ENCODE measurements at places on chromosomes 6 and 20. TPM values are rescaled to one million over a fixed set of nuclear protein-coding genes. Genes with fewer than 3 reads are reported as not detected.
A peak's percentile ranks its signal among the peaks of the same experiment; 100 is the strongest.

- DNase-seq = peak; percentile 64
Observed at GRCh38 chr6:53168516-53169267, 20.1 kb upstream of the GCM1 start.

DNA sequence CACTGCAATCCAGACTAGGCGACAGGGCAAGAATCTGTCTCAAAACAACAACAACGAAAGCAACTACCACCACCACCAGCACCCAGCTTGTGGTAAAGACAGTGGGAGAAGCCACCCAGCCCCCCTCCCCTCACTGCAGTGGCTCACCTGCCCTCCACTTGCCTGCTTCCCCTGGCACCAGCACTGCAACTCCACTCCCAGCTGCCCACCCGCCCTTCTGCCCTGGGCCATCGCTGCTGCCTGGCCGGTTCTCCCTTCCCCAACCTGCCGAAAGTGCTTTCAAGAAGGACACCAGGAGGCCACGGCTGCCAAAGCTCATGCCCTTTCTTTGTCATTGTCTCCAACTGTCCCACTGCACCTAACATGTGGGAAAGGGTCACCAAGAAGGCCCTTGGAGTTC lies 94.7 kb upstream of the AGPAT4 start:
- no peak for DNase-seq

The PARD6B gene
- 15.5 TPM for total RNA-seq

DNA sequence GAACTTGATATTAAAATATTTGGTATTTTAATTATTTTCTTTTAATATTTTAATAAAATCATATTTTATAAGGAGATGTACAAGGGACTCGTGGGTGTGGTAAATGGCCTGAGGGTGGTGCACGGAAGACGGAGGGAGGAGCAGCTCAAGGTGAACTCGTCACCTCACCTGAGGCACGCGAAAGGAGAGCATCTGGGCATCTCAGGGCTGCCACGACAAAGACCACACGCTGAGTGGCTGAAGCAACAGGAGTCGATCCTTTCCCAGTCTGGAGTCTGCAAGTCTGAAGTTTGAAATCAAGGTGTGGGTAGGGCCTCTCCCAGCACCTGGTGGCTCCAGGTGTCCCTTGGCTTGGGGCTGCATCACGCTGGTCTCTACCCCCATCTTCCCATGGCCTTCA lies 39.7 kb downstream of the APCDD1L start:
- no peak for DNase-seq

The TRIM10 gene
- not detected for total RNA-seq

The FOXS1 gene
- total RNA-seq = 0.83 TPM

GRCh38 chr6:56860475-56860874 lies 94.4 kb upstream of the BEND6 start:
- DNase-seq = peak; percentile 30

DNA sequence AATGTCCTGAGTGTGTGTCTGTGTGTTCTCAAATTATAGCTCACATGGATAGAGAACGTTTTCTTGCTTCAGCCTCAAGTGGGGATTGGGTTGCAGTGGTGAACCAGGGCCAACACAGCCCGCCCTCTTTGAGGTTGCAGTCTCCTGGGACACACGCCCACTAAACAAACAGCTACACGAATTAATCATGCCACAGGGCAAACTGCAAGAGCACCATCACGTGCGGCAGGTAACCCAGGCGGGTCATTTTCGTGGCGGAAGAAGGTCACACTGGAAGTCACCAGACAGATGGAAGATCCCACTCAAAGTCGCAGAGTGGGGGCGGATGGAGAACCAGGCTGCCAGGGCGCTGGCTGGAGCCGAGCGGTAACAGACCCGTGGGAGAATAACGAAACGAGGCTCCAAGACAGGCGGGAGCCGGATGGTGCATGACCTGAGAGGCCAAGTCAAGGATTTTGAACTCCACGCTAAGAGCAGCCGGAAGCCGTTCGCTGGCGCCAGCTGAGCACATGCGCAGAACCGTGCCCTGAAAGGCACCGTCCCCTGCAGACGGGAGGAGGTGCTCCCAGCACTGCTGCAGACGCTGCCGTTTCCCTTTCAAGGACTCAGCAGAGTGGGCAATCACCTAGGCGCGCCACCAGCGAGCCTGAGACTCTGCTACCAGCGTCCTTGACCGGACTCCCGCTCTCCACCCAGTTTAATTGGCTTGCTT lies 10.7 kb downstream of the DLL1 start:
- DNase-seq = peak; percentile 33

GRCh38 chr6:12030993-12031550 lies 19.0 kb downstream of the HIVEP1 start:
- DNase-seq = no peak

GRCh38 chr20:49380337-49380780 lies 102.1 kb downstream of the KCNB1 start:
- DNase-seq = no peak

DNA sequence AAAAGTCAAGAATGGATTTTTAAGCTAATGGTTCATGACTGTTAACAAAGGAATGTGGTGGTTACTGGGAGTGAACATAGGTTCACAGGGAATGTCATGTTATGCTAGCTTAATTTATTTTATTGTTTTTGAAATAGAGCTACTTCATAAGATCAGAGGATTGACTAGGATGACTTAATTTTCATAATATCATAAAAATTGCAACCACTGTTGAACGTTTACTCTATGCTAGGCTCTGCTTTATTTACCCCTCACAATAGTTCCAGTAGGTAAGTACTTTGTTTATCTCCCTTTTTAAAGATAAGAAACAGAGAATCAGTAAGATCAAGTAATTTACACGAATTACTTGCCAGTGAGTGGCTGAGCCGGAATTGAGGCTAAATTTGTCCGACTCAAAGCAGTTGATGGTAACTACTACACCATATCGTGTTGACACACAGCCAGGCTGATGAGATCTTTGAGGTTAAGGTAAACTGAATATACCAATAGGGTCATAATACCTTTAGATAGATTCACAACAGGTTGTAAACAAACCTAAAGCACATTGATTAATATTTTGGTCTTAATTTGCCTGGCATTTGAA lies 194.6 kb upstream of the CITED2 start:
- DNase-seq = peak; percentile 82

DNA sequence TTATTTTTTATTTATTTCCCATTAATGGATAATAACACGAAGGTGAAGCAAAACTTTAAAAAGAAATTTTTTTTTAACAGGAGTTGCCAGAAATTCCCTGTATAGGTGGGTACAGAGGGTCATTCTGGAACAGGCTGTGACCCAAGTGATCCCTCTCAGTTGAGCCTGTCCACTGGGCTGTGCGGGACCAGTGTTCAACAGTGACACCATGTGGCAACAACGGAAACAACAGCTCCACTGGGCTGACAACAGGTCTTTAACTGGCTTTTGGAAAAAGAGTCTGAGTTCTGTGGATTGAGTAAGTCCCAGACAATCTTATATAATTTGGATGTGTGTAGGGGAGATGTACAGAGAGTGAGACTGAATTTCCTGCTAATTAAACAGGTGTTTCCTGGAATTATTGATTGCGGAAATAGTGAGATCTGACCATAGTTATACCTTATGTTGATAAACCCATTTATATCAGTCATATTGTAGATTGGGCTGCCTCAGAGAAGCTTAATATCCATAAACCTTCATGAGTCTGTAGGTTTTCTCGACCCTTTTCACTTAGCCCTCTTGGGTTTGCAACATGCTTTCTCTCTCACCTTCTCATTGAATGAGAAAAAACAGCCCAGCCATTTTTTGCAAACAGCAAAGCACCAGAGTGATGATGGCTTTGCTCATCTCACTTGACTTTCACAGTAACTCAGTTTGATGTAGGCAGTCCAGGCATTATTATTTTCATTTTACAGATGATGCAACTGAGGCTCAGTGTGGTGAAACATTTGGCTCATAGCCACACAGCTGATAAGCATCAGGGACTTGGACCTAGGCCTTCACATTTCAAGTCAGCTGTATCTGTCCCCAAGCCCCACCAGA lies 17.5 kb downstream of the KIAA1755 start:
- DNase-seq = no peak

The PGC gene
- total RNA-seq = not detected

DNA sequence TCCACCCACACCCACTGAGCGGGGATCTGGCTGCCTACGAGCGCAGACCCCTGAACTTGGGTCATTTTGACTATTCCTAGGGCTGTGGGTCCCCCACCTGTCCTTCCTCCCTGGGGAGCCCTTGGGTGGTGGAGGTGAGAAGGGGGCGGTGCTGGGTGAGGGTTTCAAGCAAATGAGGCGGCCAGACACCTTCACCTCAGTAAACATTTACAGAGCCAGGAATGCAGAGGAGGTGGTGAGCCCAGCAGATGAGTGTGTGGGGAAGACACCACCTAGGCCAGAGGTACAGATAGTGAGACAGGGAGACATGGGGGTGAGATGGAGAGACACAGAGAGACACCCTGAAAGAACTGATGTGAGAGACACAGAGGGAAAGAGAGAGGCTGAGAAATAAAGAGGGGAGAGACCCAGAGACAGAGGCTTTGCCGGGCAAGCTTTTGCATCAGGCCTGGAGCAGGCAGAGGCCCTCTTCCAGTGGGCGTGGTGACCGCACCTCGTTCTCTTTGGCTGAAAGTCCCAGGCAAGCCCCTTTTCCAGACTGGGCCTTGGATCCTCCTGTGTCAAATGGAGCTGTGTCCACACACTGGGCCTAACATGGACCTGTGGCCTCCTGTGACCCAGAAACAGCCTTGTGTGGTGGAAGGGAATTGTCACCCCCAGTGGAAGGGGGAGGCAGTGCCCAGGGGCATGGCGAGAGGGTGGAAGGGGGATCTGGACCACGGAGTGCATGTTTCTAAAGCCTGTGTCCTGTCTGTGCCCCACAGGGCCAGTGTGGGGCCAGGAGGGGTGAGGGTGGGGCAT lies 29.7 kb downstream of the CEBPB start:
- DNase-seq = no peak

DNA sequence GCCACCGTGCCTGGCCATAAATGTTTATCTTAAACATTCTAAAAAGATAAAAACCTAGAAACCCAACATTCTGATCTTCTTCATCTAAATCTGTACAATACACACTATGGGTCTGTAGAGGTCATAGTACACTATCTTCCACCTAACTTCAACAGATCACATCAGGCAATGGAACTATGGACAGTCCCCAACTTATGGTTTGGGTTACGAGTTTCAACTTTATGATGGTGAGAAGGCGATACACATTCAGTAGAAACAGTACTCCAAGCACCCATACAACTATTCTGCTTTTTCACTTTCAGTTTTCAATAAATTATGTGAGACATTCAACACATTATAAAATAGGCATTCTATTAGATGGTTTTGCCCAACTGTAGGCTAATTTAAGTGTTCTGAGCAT lies 23.1 kb downstream of the FKBP5 start:
- DNase-seq = no peak

- no peak for DNase-seq
Observed at GRCh38 chr6:129894921-129895320, 33.8 kb upstream of the TMEM244 start.

The OR5V1 gene
- total RNA-seq = not detected

- DNase-seq = no peak
Observed at GRCh38 chr6:52108128-52108527, 20.7 kb upstream of the PKHD1 start.

GRCh38 chr6:168385858-168386735 lies 54.9 kb upstream of the SMOC2 start:
- DNase-seq = no peak

- no peak for DNase-seq
Observed at GRCh38 chr6:20313960-20314530, 87.6 kb upstream of the E2F3 start.

GRCh38 chr20:19333563-19333962 lies 121.1 kb downstream of the SLC24A3 start:
- no peak for DNase-seq

DNA sequence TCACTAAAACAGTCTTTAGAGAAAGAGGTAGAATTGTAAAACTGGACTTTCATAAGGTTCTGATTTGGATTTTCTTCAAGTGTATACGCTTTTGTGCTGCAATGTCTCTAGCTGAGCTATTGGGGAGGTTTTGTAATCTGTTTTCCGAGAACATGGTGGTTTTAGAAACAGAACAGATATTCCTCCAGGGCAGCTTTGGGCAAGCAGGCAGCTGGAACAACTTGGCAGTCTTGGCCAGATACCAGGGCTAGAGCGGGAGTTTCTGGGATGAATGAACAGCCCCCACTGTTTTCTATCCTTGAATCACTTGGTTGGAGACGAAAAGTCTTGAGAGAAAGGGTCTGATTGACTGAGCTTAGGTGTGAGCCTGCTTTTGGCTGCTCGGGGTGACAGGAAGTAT lies 17.1 kb upstream of the ARMC2 start:
- DNase-seq = no peak

GRCh38 chr20:1427457-1428054 lies 34.7 kb upstream of the FKBP1A start:
- DNase-seq = no peak

DNA sequence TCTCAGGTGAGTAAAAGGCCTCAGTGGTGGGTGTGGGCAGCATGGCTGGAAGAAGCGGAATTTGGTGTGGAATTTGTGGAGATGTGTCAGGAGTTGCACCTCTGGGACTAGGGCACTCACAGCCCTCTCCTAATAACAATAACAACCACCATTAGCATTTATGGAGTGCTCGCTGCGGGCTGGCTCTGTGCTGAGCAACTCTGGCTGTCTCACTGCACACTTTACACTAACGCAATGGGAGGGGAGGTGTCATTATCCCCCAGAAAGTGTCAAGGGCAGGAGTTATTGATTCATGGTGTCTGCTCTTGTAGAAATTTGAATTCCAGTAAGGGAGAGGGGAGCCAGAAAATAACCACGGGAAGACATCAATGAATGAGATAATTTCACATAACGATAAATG lies 22.7 kb upstream of the SCRT2 start:
- DNase-seq = no peak

DNA sequence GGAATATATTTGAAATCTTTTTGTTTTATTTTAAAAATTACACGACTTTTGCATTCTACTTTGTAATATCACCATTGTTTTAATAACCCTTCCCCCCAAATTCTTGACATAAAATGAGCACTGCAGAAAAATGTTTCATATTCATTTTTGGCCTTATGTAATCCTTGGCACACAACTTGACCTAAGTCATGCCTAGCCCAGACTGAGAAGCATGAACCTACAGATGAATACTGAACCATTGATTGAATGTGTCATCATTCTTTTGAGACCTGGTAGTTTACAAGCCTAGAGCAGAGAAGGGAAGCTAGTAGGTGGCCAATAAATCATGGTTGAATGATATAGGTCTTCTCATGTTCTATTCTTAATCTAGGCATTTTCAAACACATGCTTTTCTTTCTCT lies 89.4 kb upstream of the EDN1 start:
- no peak for DNase-seq

GRCh38 chr6:158561321-158561884 lies 1.5 kb downstream of the TMEM181 start:
- DNase-seq = no peak

All from cardiac muscle cell (in vitro differentiated cells and primary cell).